ENCODE measurements at places on chromosomes 3 and 15. TPM values are rescaled to one million over a fixed set of nuclear protein-coding genes. Genes with fewer than 3 reads are reported as not detected.

GRCh38 chr3:53748512-53749271 is 97.5 kb downstream of the CHDH start:
- no peak for DNase-seq
- H3K27me3 ChIP-seq = peaks cover 2% of the 10 kb centered on the region
- no peaks in the 10 kb centered on the region for H3K36me3 ChIP-seq
- peaks cover 11% of the 10 kb centered on the region for H3K4me1 ChIP-seq
- no peak overlapping the region for H3K27ac ChIP-seq
- H3K4me3 ChIP-seq = no peak overlapping the region

DNA sequence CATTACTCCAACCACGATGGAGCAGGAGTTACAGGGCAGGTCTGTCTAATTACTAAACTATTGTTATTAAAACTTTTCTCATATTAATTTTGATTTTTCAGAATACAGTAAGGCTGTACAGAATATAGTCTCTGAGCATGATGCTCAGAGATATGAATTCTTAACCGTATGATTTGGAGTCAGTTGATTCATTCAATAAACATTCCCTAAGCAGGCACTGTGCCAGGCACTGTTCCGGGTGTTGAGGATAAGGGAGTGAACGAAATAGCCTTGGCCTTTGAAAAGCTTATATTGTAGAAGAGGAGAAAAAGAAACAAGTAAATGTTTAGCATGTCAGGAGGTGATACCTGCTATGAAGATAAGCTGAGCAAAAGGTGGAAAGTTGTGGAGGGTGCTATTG is 187.3 kb downstream of the KCNAB1 start:
- H3K4me3 ChIP-seq = no peak overlapping the region
- no peak overlapping the region for H3K27ac ChIP-seq
- no peak for DNase-seq
- no peaks in the 10 kb centered on the region for H3K4me1 ChIP-seq
- no peaks in the 10 kb centered on the region for H3K36me3 ChIP-seq
- peaks cover 8% of the 10 kb centered on the region for H3K27me3 ChIP-seq

DNA sequence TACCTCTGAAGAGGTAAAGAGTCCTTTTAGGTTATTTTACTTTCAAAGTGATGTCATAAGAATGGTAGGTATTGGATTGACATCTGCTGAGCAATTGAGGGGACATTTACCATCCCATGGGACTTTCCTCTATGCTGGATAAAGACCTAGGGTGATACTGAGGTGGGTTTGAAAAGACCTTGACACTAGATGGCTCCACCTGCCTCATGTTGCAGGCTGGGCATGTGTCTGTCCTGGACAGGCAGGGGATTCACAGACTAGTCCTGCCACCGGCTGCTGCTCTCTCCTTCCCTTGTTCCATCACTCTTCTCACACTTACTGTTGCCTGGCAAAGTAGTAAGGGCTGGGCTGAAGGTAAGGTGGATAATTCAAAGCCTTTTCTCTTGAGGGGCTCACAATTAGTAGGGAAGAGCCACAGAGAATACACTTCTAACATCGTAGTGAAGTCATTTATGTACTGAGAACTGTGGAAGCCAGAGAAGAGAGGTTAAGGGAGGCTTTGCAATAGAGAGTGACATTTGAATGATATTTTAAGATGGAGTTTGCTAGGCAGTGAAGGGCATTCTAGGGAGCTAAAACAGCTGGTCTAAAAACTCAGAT is 27.7 kb downstream of the TRAK1 start:
- no peaks in the 10 kb centered on the region for H3K36me3 ChIP-seq
- H3K4me3 ChIP-seq = no peak overlapping the region
- H3K27me3 ChIP-seq = no peaks in the 10 kb centered on the region
- DNase-seq = peak; percentile 61
- H3K27ac ChIP-seq = peak overlapping the region; percentile 7

DNA sequence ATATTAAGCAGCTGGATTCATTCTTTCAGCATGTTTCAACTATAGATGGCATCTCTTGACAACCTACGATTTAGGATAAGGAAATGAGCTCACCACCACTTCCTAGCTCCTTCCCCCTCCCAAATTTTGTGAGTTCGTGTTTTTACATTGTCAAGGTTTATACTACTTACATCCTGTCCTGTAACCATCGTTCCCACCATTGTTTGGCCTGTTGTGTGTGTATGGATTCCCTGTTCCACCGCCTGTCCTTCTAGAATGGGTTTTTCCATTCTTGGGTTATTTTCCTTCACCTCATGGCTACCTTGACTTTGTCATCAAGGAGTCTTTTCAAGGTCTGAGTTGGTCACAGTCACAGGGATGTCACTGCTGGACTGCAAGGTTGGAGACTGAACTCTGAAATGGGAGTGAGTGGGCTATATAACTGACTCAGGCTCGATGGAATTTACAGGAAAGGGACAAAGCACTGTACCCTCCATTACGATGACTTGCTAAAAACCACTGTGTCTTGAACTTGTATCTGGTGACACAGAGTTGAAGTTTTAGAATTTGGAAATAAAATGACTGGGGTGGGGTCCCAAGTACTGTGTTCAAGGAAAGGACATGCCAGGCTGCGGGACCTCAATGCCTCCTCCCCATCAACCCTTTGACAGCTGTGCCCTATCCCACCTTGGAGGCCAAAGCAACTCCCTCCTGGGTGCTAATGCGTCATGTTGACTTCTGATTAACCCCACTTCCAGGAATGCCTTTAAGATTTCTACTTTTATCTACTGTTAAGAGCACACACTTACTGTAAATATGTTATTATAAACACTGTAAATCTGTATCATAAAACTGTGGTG is 66.8 kb upstream of the BLM start:
- peaks cover 66% of the 10 kb centered on the region for H3K4me1 ChIP-seq
- no peak for DNase-seq
- peak overlapping the region; percentile 29 for H3K4me3 ChIP-seq

- peaks cover 68% of the 10 kb centered on the region for H3K36me3 ChIP-seq
- no peak overlapping the region for H3K4me3 ChIP-seq
- no peak for DNase-seq
- peaks cover 29% of the 10 kb centered on the region for H3K4me1 ChIP-seq
- H3K27ac ChIP-seq = no peak overlapping the region
Measured at GRCh38 chr15:67189326-67190051, 65.0 kb downstream of the AAGAB start.

DNA sequence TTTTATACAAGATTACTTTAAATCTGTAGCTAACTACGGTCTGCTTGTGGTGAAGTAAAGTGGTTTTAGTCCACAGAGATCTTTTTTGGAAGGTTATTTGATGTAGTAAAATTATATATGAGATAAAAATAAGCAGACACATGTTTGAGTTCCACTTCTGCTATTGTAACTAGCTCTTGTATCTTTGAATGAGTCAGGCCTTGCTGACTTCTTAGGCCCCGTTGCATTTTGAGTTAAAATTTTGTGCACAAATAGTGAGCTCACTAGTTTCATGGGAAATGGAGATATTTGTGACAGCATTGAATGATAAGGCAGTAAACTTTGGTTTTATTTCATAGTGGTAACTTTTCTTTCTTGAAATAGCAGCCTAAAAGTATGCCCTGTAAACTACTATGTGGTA is 42.6 kb downstream of the ARIH1 start:
- H3K27ac ChIP-seq = no peak overlapping the region
- peaks cover 16% of the 10 kb centered on the region for H3K36me3 ChIP-seq
- H3K4me3 ChIP-seq = no peak overlapping the region
- H3K4me1 ChIP-seq = peaks cover 23% of the 10 kb centered on the region
- DNase-seq = no peak

GRCh38 chr3:66133853-66134445 is 86.9 kb upstream of the SLC25A26 start:
- no peaks in the 10 kb centered on the region for H3K36me3 ChIP-seq
- H3K27me3 ChIP-seq = no peaks in the 10 kb centered on the region
- H3K27ac ChIP-seq = no peak overlapping the region

- H3K27ac ChIP-seq = no peak overlapping the region
- H3K4me3 ChIP-seq = no peak overlapping the region
- no peaks in the 10 kb centered on the region for H3K36me3 ChIP-seq
Measured at GRCh38 chr3:32813180-32813579, 4.6 kb upstream of the TRIM71 start.

DNA sequence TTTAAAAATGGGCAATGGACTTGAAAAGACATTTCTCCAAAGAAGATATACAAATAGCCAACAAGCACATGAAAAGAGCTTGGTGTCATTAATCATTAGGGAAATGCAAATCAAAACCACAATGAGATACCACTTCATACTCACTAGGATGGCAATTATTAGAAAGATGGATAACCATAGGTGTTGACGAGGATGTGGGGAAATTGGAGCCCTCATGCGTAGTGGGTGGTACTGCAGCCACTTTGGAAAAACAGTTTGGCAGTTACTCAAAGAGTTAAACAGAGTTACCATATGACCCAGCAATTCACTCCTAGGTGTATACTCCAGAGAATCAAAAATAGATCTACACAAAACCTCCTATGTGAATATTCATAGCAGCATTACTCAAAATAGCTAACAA is 27.4 kb downstream of the RPLP1 start:
- no peak overlapping the region for H3K27ac ChIP-seq
- H3K27me3 ChIP-seq = peaks cover 26% of the 10 kb centered on the region
- no peak for DNase-seq
- no peak overlapping the region for H3K4me3 ChIP-seq
- H3K4me1 ChIP-seq = peaks cover 4% of the 10 kb centered on the region
- no peaks in the 10 kb centered on the region for H3K36me3 ChIP-seq

- no peaks in the 10 kb centered on the region for H3K36me3 ChIP-seq
- no peak overlapping the region for H3K4me3 ChIP-seq
- no peak overlapping the region for H3K27ac ChIP-seq
Measured at GRCh38 chr3:70829092-70829491, 516.7 kb upstream of the MDFIC2 start.

GRCh38 chr3:186651678-186652215 is 11.5 kb downstream of the FETUB start:
- H3K4me3 ChIP-seq = no peak overlapping the region
- peaks cover 2% of the 10 kb centered on the region for H3K4me1 ChIP-seq

GRCh38 chr3:50423543-50423942 is 64.2 kb upstream of the TMEM115 start:
- peaks cover 2% of the 10 kb centered on the region for H3K4me1 ChIP-seq
- no peak overlapping the region for H3K27ac ChIP-seq
- H3K36me3 ChIP-seq = no peaks in the 10 kb centered on the region
- no peaks in the 10 kb centered on the region for H3K27me3 ChIP-seq
- no peak overlapping the region for H3K4me3 ChIP-seq

GRCh38 chr3:128188326-128188725 is 35.0 kb downstream of the EEFSEC start:
- H3K4me3 ChIP-seq = no peak overlapping the region
- H3K27me3 ChIP-seq = no peaks in the 10 kb centered on the region
- no peaks in the 10 kb centered on the region for H3K36me3 ChIP-seq
- no peak for DNase-seq
- peaks cover 3% of the 10 kb centered on the region for H3K4me1 ChIP-seq
- H3K27ac ChIP-seq = no peak overlapping the region

- no peaks in the 10 kb centered on the region for H3K4me1 ChIP-seq
- no peak for DNase-seq
- H3K27ac ChIP-seq = no peak overlapping the region
- no peak overlapping the region for H3K4me3 ChIP-seq
- no peaks in the 10 kb centered on the region for H3K36me3 ChIP-seq
Measured at GRCh38 chr15:97096303-97096835, 765.9 kb downstream of the NR2F2 start.

DNA sequence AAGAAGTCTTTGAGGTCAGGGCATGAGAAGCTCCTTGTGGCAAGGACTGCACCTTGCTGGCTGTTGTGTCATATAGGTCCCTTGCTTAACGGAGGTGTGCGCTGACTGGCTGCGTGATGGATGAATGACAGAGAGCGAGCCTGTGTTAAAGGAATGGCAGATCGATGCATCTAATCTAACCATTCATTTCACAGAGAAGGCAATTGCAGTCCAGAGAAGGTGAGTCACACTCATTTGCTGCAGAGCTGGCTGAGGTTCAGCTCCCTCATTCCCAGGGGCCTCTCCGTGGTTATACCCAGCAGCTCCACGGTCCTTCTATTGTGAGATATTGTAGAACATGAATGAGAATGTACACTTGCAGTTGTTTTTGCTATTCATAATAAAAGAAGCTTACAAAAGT is 289.3 kb downstream of the EPHB1 start:
- H3K27me3 ChIP-seq = no peaks in the 10 kb centered on the region
- no peak for DNase-seq
- H3K27ac ChIP-seq = no peak overlapping the region

DNA sequence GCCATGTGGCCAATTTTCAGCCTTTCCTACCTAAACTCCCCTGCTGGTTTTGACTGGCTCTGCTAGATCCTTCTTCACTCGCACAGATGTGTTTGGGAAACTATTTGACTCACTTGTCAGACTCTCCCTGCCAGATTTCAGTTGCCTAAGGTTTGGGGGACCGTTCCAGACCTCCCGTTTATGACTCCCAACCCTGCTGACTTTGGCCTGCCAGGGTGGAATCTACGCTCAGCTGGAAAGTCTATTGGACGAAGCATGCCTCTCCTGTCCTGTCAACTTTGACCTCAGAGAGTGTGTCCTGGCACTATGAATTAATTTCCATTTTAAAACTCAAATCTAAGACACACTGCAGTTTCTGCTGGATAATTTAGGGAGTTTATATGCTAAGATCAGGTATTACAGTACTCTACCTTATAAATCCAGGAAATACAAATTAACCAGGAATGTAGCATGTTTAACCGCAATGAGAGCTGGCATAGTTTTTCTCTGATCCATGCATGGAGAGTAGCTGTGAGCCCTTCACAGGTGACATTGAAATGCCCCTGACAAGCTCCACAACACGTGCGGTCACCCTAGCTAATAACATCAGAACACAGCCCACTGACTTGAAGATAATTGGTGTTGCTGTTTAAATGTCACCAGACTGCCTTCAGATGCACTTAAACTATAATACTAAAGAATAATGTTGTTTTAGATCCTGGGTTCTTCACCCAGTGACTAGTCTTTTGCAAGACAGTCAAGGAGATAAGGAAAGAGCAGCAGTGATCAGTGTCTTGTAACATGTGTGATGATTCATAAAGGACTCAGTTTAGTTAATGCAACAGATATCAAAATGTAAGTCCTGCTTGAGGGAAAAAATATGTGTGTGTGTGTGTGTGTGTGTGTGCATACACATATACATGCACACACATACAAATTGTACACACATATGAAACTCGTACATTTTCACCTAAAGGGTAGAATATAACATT is 223.0 kb upstream of the MCTP2 start:
- no peak for DNase-seq
- H3K36me3 ChIP-seq = no peaks in the 10 kb centered on the region
- H3K4me3 ChIP-seq = no peak overlapping the region
- H3K4me1 ChIP-seq = no peaks in the 10 kb centered on the region
- no peak overlapping the region for H3K27ac ChIP-seq

GRCh38 chr15:68091743-68092142 is 37.6 kb downstream of the PIAS1 start:
- no peak for DNase-seq
- H3K4me3 ChIP-seq = no peak overlapping the region
- H3K4me1 ChIP-seq = peaks cover 2% of the 10 kb centered on the region

Gene PLXNB1
- total RNA-seq = 1.7 TPM

Gene SPESP1
- not detected for total RNA-seq

Gene BUB1B
- total RNA-seq = 94.9 TPM

Gene BTBD1
- total RNA-seq = 70.9 TPM

Gene OXTR
- 0.71 TPM for total RNA-seq

Gene C3orf20
- 0.11 TPM for total RNA-seq

Data from activated CD8-positive, alpha-beta T cell treated with anti-CD3 and anti-CD28 coated beads, Interleukin-2, amount 10 ng/mL, durations not matched to agents 7 days and 5 days (primary cell).